ENCODE measurements at places on chromosomes 7 and 10. TPM values are rescaled to one million over a fixed set of nuclear protein-coding genes. Genes with fewer than 3 reads are reported as not detected.

ERLIN1 gene
- 29.0 TPM for total RNA-seq

OR2AE1 gene
- total RNA-seq: 0.20 TPM

CYP2C8 gene
- 5.8 TPM for total RNA-seq

GRID2IP gene
- 1.4 TPM for total RNA-seq

HOXA4 gene
- 55.9 TPM for total RNA-seq

DNA sequence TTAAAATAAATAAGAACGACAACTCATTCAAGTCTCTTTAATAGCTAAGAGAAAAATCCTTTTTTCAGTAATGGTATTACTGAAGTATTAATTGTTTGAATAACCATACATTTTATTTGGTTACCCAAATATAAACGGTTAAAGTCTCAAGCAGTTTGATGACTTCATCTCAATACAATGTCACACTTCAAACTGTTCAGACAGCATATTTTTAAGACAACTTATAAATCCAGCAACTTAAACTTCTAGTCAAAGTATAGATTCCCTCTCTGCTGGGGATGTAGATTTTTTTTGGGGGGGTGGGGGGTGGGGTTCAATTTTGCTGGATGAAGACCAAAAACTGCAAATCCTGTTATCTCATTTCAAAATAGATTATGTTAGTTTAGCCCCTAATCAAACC lies 42.0 kb downstream of the GNA12 start:
- no peaks in the 10 kb centered on the region for H3K36me3 ChIP-seq
- peaks cover 51% of the 10 kb centered on the region for H3K4me1 ChIP-seq
- H3K4me3 ChIP-seq: no peak overlapping the region
- peak overlapping the region; percentile 92 for H3K27ac ChIP-seq

DNA sequence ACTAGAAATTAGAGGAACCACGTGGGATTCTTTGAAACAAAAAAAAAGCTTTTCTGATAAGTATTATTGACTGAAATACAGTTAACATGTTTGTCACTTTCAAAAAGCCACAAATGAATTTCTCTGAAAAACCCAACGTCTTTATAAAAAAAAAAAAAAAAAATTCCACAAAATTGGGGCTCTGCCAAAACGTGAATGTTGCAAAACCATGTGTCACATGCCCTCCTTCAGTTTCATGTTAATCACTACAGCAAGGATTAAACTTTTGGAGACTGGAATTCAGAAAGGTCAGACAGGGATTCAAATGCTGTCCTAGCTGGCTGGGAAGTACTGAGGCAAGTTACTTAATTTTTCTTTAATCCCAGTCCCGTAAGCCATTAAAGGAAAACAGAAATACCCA lies 278.0 kb upstream of the KLF14 start:
- DNase-seq: no peak
- H3K27ac ChIP-seq: peak overlapping the region; percentile 89
- peaks cover 61% of the 10 kb centered on the region for H3K4me1 ChIP-seq
- H3K36me3 ChIP-seq: no peaks in the 10 kb centered on the region

DNA sequence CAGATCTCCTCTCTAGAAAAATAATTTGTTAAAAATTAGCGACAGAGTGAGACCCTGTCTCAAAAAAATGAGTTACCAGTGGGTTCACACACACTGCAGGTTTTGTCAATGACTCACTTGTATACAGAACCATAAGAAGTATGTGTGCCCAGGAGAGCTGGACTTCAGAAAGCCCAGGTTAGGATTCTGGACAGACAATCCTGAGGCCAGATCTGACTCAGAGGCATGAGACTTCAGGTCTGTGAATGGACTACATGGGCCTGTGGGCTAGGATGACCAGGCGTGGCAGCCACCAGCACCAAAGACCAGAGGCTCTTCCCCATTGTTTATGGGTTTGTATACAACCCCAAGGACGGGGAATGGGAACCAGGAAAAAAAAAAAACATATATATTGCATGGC lies 9.3 kb upstream of the ZNF438 start:
- H3K4me3 ChIP-seq: no peak overlapping the region
- H3K4me1 ChIP-seq: peaks cover 13% of the 10 kb centered on the region
- DNase-seq: no peak
- no peaks in the 10 kb centered on the region for H3K36me3 ChIP-seq
- H3K27ac ChIP-seq: no peak overlapping the region

DNA sequence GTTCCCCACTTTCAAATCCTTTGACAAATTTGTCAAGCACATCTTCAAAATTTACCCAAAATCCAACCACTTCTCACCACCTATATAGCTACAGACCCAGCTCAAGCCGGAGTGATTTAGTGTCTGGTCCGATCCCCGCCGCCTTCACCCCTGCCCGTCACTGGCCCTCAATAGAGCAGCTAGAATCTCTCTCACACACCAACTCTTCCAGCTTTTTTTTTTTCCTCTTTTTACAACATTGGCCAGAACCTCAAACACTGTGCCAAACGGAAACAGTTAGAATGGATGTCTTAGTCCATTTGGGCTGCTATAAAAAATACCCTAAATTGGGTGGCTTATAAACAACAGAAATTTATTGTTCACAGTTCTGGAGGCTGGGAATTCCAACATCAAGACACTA lies 41.1 kb upstream of the TMEM72 start:
- H3K4me1 ChIP-seq: peaks cover 3% of the 10 kb centered on the region
- H3K27ac ChIP-seq: no peak overlapping the region
- H3K36me3 ChIP-seq: no peaks in the 10 kb centered on the region
- H3K27me3 ChIP-seq: peaks cover 20% of the 10 kb centered on the region
- no peak overlapping the region for H3K4me3 ChIP-seq
- DNase-seq: no peak

DNA sequence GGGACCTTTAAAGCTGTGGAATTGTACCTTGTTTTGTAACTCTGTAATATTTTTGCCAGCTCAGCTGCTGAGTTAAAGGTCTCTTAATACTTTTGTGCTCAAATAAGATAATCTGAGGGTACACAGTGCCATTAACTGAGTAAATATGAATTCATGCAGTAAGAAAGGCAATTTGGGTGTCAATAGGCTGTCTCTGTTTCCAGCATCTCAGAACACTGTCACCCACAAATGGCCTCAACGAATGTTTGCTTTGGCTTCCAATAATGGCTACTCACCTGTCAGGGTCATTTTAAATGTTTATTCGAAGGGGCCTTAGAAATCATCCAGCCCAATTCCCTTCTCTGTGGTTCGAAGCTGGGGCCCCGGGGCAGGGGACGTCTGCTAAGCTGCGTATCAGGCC lies 225.4 kb downstream of the ZMYND11 start:
- H3K4me3 ChIP-seq: no peak overlapping the region
- H3K27ac ChIP-seq: peak overlapping the region; percentile 56
- DNase-seq: no peak

GRCh38 chr10:52284416-52285013 lies 29.6 kb upstream of the DKK1 start:
- H3K36me3 ChIP-seq: peaks cover 6% of the 10 kb centered on the region
- no peak for DNase-seq
- H3K27ac ChIP-seq: no peak overlapping the region
- no peak overlapping the region for H3K4me3 ChIP-seq

GRCh38 chr7:121002757-121003200 lies 14.3 kb downstream of the CPED1 start:
- peaks cover 58% of the 10 kb centered on the region for H3K4me1 ChIP-seq
- peak overlapping the region; percentile 59 for H3K27ac ChIP-seq
- no peak overlapping the region for H3K4me3 ChIP-seq
- no peaks in the 10 kb centered on the region for H3K36me3 ChIP-seq

DNA sequence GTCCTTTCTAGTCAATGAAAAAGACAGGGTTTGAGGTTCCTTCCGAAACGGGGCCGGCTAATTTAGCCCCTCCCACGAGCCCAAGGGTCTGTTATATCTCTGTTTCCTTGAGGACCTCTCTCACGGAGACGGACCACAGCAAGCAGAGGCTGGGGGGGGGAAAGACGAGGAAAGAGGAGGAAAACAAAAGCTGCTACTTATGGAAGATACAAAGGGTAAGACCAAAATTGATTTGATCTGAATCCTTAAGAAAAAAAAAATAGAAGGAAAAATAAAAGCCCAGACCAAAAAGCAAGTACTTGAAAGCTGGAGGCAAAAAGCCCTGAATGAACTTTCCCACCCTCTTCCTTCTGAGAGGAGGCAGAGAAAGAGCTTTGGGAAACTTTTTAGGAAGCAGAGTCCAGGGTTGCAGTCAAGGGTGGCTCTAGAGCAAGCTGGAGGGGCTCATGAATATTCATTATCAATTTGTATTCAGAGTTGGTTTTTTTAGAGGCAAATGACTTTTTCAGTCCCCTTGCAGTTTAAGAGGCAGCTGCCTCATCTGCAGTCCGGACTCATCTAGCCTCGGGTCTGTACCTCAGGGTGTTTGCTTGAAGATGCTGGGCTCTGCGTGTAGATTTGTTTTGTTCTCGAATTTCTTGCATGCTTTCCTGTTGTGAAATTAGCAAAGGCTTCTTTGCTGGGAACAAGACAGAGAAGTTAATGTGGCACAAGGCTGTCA lies at the start of gene ENTPD1:
ENTPD1 (plus strand) TSS at position 123 of the 721 bp plus-strand sequence; CDS start at position 200, 77 bp downstream.
- no peak for DNase-seq
- H3K4me1 ChIP-seq: peaks cover 14% of the 10 kb centered on the region
- H3K27ac ChIP-seq: no peak within 1 kb of the TSS
- no peaks in the 10 kb centered on the region for H3K36me3 ChIP-seq
- H3K27me3 ChIP-seq: peaks cover 30% of the 10 kb centered on the region
